Erythroblast (primary cell): ENCODE measurements at places on chromosomes 1 and 21.

DNA sequence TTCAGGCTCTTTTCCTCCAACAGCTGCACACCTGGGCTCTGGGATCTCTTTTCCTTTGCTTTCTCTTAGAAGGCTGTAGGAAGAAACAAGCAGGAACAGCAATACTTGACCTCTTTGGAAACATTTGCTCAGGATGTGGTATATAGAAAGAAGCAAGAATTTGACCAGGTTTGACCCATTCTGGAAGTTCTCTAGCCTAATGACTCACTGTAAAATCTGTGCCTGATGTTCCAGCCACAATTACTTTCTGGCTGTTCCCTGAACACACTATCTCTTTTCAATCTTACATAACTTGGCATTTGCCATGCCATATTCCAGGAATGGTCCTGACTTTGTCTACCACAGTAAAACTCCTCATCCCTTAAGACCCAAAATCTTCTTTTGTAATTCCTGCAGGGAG is 419.9 kb upstream of the DAB1 start:
- no peak for DNase-seq

DNA sequence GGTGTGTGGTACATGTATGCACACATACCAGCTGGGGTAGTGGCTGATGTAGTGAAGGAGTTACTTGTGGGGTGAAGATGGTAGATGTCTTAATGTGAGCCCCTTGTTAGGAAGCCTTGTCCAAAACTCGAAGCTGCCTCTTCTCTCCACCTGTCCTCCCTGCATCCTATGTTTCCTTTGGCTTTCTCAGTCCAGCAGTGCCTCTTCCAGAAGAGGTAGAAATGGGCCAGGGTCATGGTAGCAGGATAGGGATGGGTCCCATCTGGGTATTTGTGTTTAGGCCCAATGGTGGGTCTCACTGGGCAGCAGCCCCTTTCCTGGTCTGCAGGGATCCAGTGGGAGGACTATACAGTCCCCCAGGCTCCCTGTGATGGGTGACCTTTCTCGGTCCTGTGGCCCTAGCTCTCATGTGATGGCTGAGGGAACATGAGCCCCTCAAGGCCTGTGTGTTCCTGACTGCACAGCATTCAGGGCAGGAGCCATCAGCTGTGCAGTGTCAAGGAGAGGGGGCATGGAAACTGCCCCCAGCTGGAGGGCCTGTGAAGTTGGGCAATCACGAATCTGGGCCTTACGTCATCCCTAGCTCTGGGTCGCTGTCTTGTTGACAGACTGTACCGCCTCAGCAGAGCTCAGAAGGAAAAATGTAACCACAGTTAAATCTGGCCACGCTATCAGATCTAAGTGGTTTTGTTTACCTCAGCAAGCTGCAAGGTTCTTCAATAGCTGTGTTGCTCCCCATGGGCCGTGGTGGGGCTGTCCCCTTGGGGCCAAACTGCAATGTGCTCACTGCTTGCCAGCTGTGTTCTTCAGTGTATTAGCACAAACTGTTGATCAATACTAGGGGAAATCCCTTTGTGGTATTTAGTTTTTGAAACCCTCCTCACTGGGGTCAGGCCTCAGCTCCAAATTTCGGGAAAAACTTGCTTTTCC is 82.7 kb downstream of the NOS1AP start:
- DNase-seq: no peak

GRCh38 chr1:12715896-12716437 is at the start of gene AADACL3:
Gene AADACL3 (plus strand): TSS chr1:12716110. CDS start chr1:12716177, 67 bp downstream.
- no peak for DNase-seq

GRCh38 chr1:219076326-219076937 is 97.2 kb upstream of the LYPLAL1 start:
- no peak for DNase-seq

- DNase-seq: no peak
These were observed 43.1 kb downstream of the RASSF5 start for GRCh38 chr1:206550446-206550845.

DNA sequence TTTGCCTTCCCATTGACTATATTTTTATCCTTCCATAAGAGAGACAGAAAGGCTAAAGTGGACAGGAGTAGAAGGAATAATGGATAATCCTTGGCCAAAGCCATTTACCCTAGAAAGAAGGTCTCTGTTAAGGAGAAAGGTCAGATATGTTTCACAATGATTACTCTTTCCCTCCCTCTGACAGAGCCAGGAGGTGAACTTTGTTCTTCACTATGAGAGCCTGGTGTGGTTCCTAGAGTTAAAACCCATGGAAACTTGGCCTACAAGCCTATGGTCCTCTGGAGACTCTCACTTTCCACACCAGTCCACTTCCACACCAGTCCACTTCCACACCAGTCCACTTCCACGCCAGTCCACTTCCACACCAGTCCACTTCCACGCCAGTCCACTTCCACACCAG is 479.9 kb upstream of the ZP4 start:
- no peak for DNase-seq

DNA sequence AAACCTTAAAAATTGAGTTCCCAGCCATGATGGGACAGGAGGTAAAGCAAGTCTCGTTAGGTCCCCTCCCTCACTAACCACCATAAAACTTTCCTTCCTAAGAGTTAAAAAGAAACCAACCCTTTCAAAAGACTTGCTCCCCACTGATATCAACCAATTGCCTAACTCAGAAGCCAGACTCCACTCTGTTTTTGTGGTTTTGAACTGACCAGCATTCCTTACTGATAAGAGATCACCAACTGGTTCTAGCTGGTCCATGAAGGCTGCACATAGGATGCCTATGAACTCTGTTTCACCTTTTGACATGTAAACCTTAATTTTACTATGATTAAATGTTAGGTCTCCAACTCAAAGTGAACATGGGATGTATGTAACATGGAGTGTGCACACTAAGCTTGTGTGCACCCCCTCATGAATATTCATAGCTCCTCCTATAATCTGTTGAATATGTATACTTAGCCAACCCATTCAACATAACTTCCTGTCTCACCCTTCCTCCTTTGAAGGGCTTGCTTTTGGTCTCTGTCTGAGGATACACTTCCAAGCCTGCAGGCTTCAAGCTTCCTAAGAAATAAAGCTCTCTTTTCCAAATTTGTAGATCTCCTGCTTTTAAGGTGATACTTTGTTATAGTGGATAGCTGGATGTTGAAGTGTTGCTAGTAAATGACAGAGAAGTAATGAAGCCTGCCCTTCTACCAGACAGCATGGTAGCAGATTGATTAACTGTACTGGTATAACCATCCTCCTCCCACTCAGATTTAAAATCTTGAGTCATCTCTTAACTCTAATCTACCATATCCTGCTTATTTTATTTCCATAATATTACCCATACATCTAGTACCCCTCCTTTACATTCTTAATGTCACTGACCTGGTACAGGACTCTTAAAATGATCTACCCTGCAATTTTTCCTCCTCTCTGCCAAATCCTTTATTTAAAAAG is 95.6 kb downstream of the ZNF644 start:
- peak; percentile 59 for DNase-seq

- DNase-seq: no peak
These were observed 993 bp downstream of the SYPL2 start for GRCh38 chr1:109467301-109467777.

- DNase-seq: no peak
These were observed 328.9 kb upstream of the USP25 start for GRCh38 chr21:15400905-15401304.

GRCh38 chr1:150387200-150387599 is 23.3 kb downstream of the RPRD2 start:
- DNase-seq: no peak

DNA sequence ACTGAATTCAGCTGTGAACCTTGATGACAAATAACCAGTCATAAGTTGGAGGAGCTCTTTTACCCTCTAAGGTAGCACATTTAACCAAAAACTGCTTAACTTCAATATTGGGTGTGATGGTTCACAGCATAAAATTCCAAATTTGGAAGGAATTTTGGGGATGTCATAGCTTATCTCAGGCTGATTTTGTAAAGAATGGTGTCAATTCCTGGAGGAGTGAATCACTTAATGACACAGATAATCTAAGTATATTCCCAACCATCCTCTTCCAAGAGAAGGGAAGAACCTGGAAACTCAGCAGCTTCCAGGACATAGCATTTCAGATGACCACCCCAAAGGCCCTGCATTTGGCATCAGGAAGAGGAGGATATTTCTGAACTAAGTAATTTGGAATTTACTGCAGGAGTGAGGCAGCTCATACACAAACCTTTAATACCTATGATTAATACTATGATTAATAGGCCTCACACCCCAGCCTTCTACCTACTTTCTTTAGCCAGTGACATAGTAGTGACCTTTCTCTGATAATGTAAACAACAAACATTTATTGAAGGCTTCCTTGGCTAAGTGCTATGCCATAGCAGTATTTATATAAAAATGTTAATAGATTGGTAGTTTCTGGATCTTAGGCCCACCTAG is 14.5 kb downstream of the GLUL start:
- DNase-seq: no peak

GRCh38 chr1:84387480-84388163 is 10.7 kb upstream of the DNASE2B start:
- DNase-seq: no peak

DNA sequence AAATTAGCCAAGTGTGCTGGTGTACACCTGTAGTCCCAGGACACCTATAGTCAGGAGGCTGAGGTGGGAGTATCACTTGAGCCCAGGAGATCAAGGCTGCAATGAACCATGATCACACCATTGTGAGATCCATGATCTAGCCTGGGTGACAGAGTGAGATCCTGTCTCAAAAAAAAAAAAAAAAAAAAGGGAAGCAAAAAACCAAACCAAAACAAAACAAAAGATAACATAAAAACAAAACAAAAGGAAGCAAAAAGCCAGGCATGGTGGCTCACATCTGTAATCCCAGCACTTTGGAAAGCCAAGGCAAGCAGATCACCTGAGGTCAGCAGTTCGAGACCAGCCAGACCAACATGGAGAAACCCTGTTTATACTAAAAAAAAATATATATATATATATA is 9.4 kb upstream of the AKR1A1 start:
- DNase-seq: no peak

DNA sequence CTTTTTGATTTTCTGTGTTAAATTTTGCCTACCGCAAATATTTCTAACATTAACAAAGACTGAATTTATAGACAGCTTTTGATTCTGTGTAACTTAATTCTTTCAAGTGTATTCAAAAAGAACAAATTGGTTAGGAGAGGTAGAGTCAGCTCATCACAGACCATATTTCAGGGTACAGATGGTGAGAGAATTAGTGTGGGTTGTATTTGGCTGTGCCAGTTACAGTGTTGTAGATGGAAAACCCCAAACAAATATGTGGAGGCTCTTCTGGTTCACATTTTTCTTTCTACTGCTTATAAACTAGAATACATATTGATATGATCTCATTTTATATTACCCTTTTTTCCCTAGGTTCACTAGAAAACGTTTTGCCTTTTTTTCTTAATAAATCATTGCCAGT is 11.1 kb downstream of the RCAN3 start:
- no peak for DNase-seq

DNA sequence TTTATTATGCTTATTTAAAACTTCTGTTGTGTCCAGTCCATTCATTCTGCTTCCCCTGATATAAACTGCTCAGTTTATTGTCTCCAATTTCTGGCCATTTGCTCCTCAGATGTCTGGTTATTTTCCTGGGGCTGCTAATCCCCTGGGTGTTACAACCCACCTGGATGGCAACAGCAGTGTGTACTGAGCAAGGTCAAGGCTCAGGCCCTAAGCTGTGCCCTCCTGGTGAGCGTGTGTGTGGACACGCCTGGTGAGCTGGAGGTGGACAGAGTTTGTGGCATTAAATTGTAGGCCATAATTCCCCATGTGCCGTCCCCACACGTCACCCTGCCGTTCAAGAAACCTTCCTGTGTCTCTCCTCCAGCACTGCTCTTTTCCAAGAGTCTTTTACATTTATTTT is 18.1 kb upstream of the KIF1B start:
- no peak for DNase-seq

DNA sequence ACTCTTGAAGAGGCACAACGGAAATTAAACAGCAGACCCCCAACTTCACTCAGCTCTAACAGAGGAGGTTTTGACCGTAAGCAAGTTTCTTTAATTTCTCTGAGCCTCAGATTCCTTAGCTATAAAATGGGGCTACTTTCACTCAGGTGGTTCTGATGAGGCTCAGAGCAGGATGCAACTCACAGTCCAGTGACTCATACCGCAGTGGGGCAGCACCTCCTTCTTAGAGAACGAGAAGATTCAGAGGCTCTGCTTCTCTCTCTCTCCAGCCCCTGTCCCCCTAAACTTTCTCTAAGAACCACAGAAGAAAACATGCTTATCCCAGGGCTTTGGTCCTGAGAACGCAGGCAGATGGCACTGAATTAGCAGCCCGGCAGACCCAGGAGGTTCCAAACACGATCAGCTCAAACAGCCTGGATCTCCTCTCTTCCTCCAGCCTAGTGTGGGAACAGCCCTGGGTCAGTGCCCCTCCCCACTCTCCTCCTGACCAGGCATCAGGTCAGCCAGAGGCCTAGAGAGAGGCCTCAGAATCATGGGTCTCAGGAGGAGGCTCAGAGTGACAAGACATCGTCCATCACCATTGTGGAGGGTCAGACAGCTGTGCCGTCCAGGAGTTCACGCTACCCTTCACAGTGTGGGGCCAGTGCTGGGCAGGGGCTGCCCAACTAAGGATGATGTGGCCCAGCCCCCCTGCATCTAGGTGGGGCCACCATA is 433.0 kb downstream of the PTPRU start:
- DNase-seq: no peak

DNA sequence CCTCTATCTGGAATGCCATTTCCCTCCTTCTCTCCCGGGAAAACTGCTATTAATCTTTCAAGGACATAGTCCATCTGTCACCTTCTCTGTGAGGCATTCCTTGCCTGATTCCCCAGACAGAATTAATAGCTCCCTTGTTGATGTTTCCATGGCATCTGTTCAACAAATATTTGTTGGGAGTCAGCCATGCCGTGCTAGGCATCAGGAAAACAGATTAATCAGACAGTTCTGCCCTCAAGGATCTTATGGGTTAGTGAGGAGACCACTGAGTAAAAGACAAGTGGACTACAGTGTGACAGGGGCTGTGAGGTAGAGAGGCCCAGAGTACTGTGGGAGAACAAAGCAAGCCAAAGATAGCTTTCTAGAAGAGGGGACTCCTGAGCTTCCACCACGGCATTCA is 11.4 kb upstream of the MAGOH start:
- DNase-seq: no peak

GRCh38 chr1:68319907-68320306 is 87.6 kb upstream of the WLS start:
- no peak for DNase-seq

DNA sequence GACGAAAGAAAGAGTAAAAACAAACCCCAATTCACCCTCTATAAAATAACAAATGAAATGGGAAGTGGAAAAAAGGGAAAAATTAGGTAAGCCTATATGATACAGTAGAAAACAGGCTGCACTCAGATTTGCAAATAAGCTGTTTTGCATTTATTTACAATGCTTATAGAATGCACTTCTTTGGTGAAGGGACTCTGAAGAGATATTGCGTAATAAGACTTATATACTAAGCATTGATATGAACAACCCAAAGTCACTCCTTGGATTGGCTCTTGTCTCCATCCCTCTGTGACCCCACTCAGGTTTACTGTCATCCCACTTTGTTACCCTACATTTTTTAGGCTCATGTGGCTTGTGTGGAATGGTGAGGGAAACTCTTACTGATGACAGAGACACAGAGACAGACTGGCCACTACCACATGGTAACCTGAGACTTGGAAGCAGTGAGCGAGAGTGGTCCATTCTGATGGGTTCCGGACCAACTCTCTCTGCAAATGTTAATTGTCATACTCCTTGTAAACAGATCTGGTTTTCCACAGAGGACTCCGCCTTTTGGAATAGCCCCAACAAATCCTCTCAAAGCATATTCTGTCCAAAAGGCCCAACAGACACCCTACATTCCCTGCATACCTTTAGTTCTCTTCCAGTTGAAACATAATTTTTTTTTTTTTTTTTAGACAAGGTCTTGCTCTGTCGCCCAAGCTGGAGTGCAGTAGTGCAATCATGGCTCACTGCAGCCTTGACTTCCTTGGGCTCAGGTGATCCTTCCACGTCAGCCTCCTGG is 11.0 kb downstream of the GSTM5 start:
- DNase-seq: no peak
